Left renal cortex interstitium (tissue), 4 donors: ENCODE measurements at places on chromosomes 13 and 19. TPM values are rescaled to one million over a fixed set of nuclear protein-coding genes. Genes with fewer than 3 reads are reported as not detected.

GRCh38 chr13:106534639-106535551 is 567 bp downstream of the EFNB2 start:
- DNase-seq, result no peak

DNA sequence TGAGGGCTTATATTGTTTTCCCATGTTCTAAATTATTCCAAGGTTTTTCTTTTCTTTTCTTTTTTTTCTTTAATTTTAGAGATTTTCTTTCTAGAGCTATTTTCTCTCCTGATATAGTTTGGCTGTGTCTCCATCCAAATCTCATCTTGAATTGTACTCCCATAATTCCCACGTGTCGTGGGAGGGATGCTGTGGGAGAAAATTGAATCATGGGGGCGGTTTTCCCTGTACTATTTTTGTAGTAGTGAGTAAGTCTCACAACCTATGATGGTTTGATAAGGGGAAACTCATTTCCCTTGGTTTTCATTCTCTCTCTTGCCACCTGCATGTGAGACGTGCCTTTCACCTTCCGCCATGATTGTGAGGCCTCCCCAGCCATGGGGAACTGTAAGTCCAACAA is 1906.4 kb upstream of the PRR20A start:
- no peak for DNase-seq

GRCh38 chr13:40503011-40503410 is 163.4 kb downstream of the FOXO1 start:
- no peak for DNase-seq

GRK1 gene
- polyA plus RNA-seq, result 0.17 TPM

DNA sequence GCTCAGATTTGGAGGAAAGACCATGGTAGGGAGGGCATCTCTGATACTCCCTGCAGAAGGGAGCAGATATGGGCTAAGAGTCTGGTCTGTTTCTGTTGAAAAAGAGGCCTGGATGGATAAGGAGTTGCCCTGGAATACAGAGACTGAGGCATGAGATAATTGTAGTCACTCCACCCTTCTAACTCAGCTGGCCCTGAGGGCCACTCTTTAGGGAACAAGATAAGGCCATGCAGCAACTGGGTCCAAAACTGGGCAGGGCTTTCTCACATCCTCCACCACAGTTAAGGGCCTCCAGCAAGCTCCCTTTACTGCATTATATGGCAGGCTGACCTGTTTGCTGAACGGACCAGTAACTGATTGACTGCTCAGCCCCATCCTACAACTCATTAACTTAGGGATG is 1.3 kb downstream of the ZNF749 start:
- no peak for DNase-seq

DNA sequence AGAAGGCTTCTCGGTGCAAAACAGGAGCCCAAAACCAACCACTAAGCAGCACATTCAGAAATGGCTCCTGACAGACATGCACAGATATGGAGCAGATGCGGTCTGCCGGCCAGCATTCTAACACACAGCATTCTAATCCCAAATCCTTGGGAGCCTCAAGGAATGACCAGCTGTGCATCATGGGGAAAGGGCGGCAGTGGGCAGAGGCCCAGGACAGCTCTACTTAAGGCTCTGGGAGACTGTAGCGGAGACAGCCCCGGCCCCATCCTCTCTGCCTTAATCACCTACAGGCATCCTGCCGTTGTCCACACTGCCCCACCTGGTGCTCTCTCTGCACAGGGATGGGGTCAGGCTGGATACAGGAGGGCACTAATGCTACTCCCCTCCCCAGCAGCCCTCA is 1016.0 kb downstream of the UQCRFS1 start:
- DNase-seq, result no peak

DNA sequence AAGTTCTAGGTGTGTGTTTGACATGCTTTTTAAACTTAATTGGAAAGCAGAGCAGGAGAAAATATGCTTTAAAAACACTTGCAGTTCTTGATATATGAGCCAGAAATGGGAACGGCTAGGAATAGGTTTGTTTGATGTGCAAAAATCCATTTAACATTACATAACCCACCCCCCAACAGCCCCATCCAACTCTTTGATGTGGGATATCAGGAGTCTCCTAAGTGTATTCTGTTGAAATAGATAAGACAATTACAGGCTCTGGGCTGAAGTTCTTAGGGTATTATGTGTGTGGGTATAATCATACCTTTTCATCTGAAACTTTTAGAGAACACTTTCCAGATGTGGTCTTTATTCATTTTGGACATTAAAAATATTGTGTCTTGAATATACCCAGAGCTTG is 240.4 kb upstream of the CSNK1A1L start:
- DNase-seq, result no peak

GRCh38 chr19:4052993-4053422 is 13.7 kb downstream of the ZBTB7A start:
- no peak for DNase-seq
